Stomach (tissue), 19 donors: ENCODE measurements at places on chromosomes 4 and X. TPM values are rescaled to one million over a fixed set of nuclear protein-coding genes. Genes with fewer than 3 reads are reported as not detected.

The FGFBP2 gene
- 0.58 TPM for total RNA-seq

The CDKL5 gene
- total RNA-seq: 21.4 TPM

The AMTN gene
- not detected for total RNA-seq

The RTL9 gene
- total RNA-seq: not detected

The SMR3B gene
- total RNA-seq: not detected

The YIPF7 gene
- not detected for total RNA-seq

The HERC5 gene
- total RNA-seq: 4.1 TPM

The KLHL15 gene
- total RNA-seq: 1.2 TPM

The HTN3 gene
- total RNA-seq: not detected

The BTC gene
- 7.8 TPM for total RNA-seq

The MAGEE1 gene
- total RNA-seq: 0.45 TPM

The PPARGC1A gene
- total RNA-seq: 15.2 TPM

The NIPAL1 gene
- not detected for total RNA-seq

The PIR gene
- 5.5 TPM for total RNA-seq

The TMEM255A gene
- 0.29 TPM for total RNA-seq

The FGFR3 gene
- 61.6 TPM for total RNA-seq

The CT45A1 gene
- total RNA-seq: not detected

The KLHL2 gene
- 16.7 TPM for total RNA-seq

The ABLIM2 gene
- 15.8 TPM for total RNA-seq

The TIGD4 gene
- not detected for total RNA-seq

The INTU gene
- total RNA-seq: 2.3 TPM

The C4orf50 gene
- 1.2 TPM for total RNA-seq

The HS3ST1 gene
- 123 TPM for total RNA-seq

The CCNQ gene
- total RNA-seq: 17.8 TPM

The AFF2 gene
- total RNA-seq: not detected

The CNGA1 gene
- total RNA-seq: 2.8 TPM

The ERVMER34-1 gene
- total RNA-seq: 0.37 TPM

The HMX1 gene
- not detected for total RNA-seq

The KIF4A gene
- not detected for total RNA-seq

The GRIA2 gene
- not detected for total RNA-seq

The TLR7 gene
- total RNA-seq: 1.2 TPM
